ENCODE measurements at places on chromosomes 6 and 20.

DNA sequence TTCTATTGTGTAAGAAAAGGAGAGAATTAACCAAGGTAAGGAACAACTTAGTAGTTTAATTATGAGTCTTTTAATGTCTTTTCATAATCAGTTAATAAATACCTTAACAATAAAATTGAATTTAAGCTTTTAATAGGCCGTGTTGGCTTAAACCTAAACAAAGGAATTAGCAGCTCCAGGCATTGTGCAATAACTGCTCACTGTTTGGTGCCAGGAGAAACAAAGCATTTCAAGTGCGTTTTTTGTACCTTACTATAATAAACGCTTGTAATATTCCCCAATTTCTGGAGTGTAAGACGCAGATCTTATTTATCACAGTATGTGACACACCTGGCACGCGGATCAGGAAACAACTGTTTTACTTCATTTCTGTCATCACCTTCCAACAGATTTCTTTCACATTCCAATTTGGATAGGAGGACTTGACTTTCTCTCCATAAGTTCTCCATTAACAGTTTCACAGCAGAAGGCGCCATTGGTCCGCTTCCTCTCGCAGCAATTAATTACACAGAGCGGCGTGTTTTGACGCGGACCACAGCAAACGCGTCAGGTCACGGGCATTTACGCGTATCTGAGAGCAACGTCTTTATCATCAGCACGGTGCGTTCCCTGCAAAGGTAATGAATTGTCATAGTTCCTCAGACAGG, 335.8 kb upstream of the NT5E start:
- no peak for DNase-seq

- peak; percentile 85 for DNase-seq
These were observed 32.6 kb downstream of the NTSR1 start for GRCh38 chr20:62741191-62741691.

DNA sequence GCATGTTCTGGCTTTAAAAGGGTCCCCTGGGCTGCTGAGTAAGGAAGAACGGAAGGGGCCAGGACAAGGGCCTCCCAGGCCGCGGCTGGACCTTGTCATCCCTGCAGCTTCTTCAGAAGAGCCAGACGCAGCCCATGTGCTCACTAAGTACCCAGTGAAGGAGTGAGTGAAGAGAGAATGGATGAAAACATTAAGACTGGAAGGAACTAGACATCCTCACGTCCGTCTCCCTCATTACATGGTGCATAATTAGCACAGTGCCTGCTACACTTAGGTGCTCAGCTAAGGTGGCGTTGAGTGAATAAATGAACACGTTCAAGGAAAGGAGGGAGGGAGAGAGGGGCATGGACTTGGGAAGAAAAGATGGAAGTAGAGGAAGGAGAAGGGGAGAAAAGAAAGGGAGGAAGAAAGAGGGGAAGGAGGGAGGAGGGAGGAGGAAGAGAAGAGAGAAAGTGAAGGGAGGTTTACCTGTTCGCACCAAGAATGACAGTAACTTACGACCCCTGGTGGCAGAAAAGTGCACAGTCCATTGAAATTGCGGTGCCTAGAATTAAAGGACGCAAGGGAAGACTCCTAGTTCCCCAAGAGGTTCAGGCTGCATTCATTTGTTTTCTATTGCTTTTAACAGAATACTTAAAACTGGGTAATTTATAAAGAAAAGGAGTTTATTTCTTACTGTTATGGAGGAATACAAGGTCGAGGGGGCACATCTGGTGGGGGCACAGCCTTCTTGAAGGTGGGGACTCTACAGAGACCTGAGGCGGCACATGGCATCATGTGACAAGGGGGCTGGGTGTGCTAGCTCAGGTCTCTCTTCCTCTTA, 8.0 kb downstream of the TP53RK start:
- DNase-seq, result peak; percentile 35

DNA sequence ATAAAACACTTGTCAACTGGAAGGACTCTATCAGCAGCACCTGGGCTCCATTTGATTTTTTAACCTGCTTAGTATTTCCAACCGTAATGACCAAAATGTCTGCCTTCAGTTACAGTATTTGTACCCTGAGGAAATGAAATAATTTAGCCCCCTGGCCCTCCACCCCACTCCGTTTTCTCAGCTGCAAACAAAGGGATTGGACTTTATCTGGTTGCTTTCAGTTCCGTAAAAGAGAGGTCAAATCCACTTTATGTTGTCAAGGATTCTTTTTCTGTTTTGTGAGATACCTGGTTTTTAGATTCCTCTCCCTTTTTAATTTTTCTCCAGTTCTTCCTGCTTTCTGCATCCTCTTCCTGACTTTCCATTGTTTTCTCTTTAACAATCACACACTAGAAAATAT, 64.4 kb upstream of the BMP2 start:
- no peak for DNase-seq

GRCh38 chr6:167824591-167825331, 1.9 kb upstream of the AFDN start:
- DNase-seq, result no peak

- DNase-seq, result no peak
These were observed 3.2 kb upstream of the PLEKHG1 start for GRCh38 chr6:150596439-150596838.

DNA sequence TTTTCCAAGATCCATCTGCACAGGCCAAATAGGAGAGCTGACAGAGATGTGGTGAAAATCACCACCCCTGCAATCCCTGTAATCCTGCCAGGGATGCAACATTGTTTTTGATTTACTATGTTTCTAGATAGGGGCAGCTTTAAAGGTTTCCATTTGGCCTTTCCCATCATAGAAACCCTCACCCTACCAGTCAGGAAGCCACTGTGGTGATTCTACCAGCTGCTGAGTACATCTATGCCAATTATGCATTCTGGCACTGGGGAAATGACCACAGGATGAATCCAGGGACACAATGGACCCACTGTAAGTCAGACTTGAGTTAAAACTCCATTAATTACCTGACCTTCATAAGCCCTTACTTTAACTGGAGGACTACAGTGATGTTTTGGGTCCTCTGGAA, 130.4 kb downstream of the TNFRSF21 start:
- peak; percentile 26 for DNase-seq

- no peak for DNase-seq
These were observed 107.1 kb downstream of the PSMB1 start for GRCh38 chr6:170445971-170446370.

DNA sequence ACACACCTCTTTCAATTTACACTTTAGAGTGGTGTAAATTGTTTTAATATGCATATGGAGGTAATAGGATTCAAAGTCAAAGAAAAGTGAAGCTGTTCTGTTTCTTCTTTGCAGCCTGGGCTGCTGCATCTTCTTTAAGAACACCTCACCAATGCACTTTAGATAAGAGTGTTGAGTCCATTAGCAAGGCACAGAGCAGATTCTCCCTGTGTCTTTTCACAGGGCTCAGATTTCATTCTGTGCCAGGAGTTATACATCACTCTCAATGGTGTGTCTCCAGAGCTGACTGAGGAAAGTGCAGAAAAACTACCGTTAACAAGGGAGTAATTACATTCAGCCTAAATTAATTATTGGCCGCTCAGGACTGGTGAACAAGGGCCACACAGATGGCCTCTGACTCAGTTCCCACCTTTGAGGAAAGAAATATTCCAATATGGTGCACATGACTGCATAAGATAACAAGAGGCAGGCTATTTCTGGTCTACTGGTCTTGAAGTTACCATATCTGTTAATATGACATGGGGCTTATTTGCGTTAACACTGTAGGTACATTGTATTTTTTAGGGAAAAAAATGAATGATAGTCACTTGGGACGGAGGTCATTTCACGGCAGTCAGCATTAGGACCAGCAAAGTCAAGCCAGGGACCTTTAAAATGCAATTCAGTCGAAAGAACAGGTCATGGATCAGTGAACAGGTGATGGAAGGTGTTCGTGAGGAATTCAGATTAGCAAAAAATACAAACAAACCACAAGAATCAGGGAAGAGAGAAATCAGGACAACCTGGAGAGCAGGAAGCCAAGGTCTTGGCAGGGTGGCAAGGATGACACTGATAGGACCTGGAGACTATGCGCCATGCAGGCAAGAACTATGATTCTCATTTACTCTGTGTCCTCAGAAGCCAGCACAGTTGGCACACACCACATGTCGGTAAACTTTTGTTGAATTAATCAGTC, 203.7 kb downstream of the TBX18 start:
- DNase-seq, result no peak

GRCh38 chr6:143949535-143949934, 58.5 kb downstream of the PLAGL1 start:
- DNase-seq, result no peak

GRCh38 chr6:141169419-141169818, 963.3 kb upstream of the GJE1 start:
- peak; percentile 2 for DNase-seq

GRCh38 chr6:72809746-72810379, 188.0 kb downstream of the KCNQ5 start:
- DNase-seq, result no peak

- peak; percentile 90 for DNase-seq
These were observed 15.9 kb downstream of the AGPAT4 start for GRCh38 chr6:161257793-161258457.

DNA sequence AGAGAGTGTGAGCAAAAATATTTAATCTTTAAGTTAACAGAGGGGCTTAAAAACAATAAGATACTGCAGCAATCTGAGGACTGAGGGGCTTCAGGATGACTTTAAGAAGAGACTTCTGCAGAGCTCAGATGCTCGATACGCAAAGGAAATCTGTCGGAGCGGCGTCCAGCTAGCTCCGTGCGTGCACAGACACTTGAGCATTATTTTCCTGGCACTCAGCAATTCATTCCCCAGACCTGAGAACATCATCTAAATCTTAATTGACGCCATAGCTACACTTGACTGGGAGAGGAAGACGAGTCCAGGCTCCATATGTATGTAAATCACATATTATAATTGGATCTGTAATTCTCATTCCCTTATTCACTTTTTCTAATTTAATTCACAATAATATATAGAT, 228.2 kb downstream of the SOD2 start:
- DNase-seq, result no peak

- DNase-seq, result no peak
These were observed 150.7 kb upstream of the GMDS start for GRCh38 chr6:2396042-2396657.

DNA sequence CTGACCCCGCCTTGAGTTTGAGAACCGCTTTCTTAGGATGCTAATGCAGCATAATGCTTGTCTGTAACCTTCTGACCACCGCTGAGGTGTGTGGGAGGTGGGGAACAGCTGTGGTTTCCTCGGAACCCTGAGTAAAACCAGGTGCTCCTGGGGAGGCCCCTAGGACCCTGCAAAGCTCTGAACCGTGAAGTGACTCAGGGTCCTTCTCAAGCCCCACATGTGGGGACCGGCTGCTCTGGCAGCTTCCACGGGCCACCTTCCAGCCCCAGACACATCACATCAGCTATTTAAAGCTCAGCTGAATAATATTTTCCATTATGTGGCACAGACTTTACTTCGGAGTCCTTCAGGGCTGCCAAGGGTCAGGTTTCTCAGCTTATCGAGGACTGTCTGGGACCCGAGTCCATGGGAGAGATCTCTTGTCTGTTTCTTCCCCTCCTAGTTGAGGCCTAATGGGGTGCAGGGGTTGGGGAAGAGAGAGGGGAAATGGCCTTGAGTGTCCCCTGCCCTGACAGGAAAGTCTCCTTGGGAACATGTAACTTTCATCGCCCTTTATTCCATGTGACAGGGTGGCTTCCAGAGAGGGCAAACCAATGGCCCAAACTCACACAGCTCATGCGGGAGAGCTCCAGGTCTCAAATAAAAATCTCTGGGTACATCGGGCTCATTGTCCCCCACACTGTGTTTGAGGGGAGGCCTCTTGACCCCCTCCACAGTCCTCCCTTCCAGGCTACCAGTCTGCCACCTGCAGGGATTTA, 186.1 kb upstream of the SLC24A3 start:
- DNase-seq, result no peak

DNA sequence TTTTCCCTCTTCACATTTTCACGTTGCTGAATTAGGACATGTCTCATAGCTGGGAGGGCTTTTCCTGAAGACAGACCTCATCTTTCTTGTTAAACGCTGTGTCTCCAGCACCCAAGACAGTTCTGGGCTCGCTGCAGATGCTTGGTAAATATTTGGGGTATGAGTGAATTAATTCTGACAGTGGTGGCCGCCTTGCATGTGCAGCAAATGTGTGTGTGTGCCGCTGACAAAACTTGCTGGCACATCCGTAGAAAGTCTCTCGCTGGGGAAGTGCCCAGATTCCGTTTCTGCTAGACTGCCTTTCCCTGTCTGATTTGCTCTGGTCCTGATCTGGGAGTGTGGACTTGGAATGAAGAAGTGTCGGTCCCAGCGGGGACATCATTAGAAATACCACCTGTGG, 48.2 kb upstream of the ZNFX1 start:
- no peak for DNase-seq

GRCh38 chr6:165580136-165580535, 82.9 kb downstream of the PDE10A start:
- DNase-seq, result no peak

DNA sequence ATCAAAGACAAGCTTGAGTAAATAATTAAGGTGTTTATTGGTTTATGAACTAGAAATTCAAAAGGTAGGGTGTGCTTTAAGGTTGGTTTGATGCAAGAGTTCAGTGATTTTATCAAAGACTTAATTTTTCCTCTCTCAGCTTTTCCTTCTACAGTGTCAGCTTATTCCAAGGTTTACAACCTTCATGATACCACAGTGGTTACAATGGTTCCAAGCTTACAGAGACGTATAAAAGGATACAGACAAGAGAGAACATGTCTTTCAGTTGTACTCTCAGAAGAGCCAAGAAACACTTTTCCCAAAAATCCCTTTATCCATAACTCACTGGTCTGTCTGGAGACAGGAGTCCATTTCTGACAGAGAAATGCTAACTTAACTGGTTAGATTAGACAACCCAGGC, 93.5 kb upstream of the LOC128125822 start:
- DNase-seq, result no peak

GRCh38 chr6:16319813-16320532, 81.6 kb downstream of the GMPR start:
- DNase-seq, result peak; percentile 90

- DNase-seq, result peak; percentile 59
These were observed 44.8 kb downstream of the TCP11 start for GRCh38 chr6:35096129-35096862.

DNA sequence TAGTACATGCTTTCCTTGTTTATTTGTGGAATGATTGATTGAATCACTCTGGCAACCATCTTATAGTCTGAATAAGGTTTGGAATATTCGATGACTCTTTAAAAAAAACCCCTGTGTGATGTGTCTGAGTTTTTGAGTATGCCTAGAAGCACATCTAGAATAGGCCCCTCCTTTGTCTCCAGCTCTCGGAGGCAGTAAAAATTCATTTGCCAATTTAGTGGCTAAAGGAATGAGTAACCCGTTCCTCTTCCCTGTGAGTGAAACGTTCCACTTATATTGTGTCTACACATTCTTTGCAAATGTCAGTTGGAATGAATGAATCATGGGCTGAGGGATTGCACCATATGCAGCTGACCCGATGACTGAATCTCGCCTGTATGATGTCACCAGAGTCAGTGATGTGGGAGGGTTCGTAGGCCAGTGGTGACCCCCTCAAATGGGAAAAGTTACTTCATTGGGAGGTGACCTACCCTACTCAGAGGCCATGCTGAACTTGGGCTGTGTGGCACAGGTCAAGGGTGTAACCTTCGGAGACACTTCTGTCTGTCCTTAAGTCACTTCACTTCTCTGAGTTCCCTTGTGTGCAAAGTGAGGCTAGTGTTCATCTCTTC, 21.6 kb downstream of the MOCS3 start:
- DNase-seq, result peak; percentile 98
